Stimulated activated memory B cell treated with anti-CD40 and anti-IgM and Interleukin-4, amounts not matched to agents 10 μg/mL and 1 μg/mL and 100 μg/mL, for 72 hours (primary cell): ENCODE measurements at places on chromosomes 7 and 10.

GRCh38 chr10:33199731-33200232 is 134.7 kb downstream of the NRP1 start:
- no peak for ATAC-seq
- H3K4me1 ChIP-seq = no peaks in the 10 kb centered on the region
- peaks cover 13% of the 10 kb centered on the region for H3K27me3 ChIP-seq
- H3K27ac ChIP-seq = no peak overlapping the region

DNA sequence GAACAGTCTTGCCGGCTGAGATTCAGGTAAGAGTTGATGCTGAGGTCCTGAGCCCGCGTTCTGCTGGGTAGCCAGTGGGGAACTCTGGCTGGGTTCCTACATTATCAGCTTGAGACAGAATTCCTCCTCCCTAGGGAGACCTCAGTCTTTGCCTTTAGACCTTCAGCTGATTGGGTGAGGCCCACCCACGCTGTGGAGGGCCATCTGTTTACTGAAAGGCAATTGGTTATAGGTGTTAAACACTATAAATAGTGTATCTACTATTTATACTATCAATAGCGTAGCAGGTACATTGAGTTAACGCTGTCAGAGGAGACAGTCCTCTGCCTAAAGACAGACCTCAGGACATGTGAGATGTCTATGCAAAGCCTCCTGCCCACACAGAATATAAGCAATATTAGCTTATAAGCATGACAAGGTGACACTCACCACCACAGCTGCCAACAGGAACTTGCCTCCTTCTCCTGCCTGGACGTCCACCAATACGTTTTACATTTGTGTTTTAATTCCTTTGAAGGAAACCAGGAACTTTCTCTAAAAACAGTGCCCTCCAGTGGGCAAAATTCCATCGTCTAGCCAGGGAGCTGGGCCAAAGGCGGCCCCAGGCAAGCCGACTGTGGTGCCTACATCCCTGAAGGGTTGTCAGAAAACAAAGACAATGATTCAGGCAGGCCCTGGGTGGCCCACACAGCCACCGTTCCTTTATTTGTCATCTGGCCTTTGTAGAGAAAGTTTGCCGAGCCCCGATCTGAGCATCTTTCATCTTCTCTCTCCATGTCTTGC is 58.8 kb downstream of the INSIG1 start:
- peaks cover 78% of the 10 kb centered on the region for H3K27me3 ChIP-seq
- H3K27ac ChIP-seq = no peak overlapping the region
- no peak for ATAC-seq
- H3K4me3 ChIP-seq = no peak overlapping the region

DNA sequence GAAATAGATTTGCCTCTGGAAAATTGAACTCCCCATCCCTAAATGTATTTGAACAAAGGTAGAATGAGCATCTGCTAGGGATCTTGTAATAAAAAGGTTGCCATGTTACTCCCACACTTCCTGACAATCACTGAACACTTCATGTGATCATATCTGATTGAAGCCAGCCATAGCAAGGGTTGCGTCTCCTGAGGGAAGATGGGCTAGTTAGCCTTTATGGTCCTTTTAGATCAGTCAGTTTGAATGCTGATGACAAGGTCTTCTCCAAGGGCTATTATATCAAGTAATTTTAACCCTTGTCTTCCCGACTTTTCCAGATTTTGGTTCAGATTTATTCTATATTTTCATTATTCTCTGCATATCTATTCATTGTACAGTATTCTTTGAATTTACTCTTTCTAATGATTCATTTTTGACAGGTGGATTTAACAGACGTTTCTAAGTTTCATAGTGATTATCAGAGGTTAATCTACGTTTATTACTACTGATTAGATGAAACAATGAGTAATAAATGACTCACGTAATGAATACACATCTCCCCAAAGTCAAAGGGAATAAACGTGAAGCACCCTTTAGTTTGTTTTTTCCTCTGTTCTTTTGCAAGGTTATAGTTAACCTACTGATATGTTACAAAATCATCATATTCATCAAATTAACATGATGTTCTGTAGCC is 28.1 kb downstream of the CSGALNACT2 start:
- ATAC-seq = no peak
- H3K27me3 ChIP-seq = no peaks in the 10 kb centered on the region

GRCh38 chr7:92025260-92025659 is 84.6 kb downstream of the AKAP9 start:
- ATAC-seq = no peak
- H3K27me3 ChIP-seq = no peaks in the 10 kb centered on the region
- H3K36me3 ChIP-seq = peaks cover 57% of the 10 kb centered on the region
- no peaks in the 10 kb centered on the region for H3K4me1 ChIP-seq
- no peak overlapping the region for H3K4me3 ChIP-seq
- H3K27ac ChIP-seq = no peak overlapping the region

DNA sequence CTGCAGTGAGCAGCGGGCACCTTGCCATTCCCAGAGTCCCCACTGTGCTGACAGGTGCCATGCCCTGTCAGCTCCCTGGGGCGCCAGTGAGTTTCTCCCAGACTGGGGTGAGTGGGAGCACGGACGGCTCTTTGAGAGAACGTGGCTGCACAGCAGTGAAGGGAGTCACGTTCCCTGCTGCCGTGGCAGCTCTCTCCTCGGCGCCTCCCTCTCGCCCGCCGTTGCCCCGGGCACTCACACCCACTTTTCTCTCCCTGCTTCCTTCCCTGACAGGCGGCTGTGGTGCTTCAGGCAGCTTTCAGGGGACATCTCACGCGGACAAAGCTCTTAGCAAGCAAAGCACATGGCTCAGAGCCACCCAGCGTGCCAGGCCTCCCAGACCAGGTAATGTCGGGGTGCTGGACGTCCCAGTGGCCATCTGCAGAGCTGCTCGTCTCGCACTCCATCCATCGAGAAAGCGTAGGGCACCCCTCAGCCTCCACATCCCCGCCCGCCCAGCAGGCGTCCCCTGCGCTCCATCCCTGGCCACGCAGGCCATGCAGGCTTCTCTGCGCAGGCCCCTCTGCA is 27.1 kb upstream of the TTYH3 start:
- ATAC-seq = no peak
- H3K27ac ChIP-seq = no peak overlapping the region
- no peak overlapping the region for H3K4me3 ChIP-seq
- H3K4me1 ChIP-seq = peaks cover 24% of the 10 kb centered on the region
- H3K27me3 ChIP-seq = no peaks in the 10 kb centered on the region

DNA sequence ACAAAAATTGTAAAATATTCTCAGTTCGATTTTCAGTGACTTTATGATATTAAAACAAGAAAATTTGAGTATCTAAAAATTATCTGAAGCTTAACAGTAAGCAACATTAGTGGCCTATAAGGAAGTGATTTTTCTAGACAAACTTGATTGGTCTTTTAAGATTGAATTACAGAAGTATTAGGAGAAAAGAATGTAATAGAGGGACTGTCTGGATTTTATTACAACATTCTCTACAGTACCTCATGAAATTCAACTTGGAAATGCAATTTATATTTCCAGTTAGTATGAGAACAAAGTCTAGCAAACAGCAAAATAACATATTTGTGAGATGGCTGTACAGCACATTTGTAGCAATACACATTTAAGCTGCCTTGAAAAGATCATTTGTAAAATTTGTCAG is 18.8 kb downstream of the REEP3 start:
- no peak overlapping the region for H3K27ac ChIP-seq
- no peak for ATAC-seq
- no peaks in the 10 kb centered on the region for H3K27me3 ChIP-seq
- peaks cover 9% of the 10 kb centered on the region for H3K4me1 ChIP-seq

DNA sequence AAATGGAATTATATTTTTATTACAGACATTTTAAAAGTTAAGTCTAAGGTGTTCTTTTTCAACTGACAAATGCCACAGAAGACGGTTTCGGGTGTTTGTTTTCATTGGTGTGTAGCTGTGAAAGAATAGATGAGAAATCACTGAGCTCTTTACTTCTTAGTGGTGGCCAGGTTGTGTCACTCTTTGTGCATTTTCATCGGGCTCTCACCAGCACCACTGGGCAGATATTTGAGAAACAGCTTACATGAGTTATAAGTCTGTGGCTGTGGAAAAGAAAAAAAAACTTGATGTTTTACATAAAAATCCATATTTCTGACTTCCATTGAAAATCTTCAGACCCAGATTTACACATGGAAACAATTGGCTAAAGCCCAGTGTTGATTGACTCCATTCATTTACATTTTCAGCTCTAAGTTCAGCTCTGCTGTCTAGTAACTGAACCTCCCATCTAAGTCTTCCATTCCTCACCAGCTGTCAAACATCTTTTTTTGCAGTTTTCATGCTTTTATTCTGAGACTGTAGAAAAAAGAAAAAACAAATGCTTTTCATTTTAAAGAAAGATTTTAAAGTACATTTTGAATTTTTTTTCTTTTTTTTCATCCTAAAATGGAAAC is 22.3 kb downstream of the CABCOCO1 start:
- H3K4me1 ChIP-seq = no peaks in the 10 kb centered on the region
- H3K27me3 ChIP-seq = no peaks in the 10 kb centered on the region
- H3K27ac ChIP-seq = no peak overlapping the region
- H3K4me3 ChIP-seq = no peak overlapping the region
- no peak for ATAC-seq

- no peaks in the 10 kb centered on the region for H3K36me3 ChIP-seq
- no peak overlapping the region for H3K27ac ChIP-seq
- peaks cover 9% of the 10 kb centered on the region for H3K27me3 ChIP-seq
These were observed 120.7 kb downstream of the CXCL12 start for GRCh38 chr10:44264244-44264643.

GRCh38 chr7:116687801-116688201 is 15.8 kb downstream of the MET start:
- H3K4me1 ChIP-seq = peaks cover 34% of the 10 kb centered on the region
- H3K36me3 ChIP-seq = no peaks in the 10 kb centered on the region
- no peak overlapping the region for H3K4me3 ChIP-seq
- no peak overlapping the region for H3K27ac ChIP-seq
- H3K27me3 ChIP-seq = peaks cover 50% of the 10 kb centered on the region
- no peak for ATAC-seq

DNA sequence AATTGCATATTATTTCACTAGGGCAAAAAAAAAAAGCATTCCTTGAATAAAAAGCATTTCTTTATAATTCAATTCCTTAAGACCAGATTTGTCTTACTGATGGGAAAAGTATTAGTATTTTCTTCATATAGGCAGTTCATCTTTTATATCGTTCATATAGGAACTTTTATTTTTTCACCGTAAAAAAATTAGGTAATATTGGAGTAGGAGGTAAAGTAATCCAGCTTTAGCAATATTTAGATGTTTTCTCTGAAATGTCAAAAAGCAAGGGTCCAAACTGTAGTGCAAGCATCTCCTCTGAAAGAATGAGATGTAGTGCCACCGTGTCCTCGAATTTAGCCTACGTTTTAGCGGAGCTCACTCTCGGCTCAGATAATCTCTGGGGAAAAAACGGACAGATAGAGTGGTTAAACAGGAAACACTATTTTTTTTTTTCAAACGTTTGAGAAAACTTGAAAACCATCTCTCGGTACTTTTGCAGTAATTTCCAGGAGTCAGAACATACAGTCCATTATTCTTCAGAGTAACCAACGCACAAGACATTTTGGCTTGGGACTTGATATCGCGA is 5.5 kb upstream of the SPAG6 start:
- peaks cover 36% of the 10 kb centered on the region for H3K4me1 ChIP-seq
- H3K36me3 ChIP-seq = no peaks in the 10 kb centered on the region
- H3K27ac ChIP-seq = peak overlapping the region; percentile 84
- H3K27me3 ChIP-seq = peaks cover 53% of the 10 kb centered on the region

- no peak for ATAC-seq
- peak overlapping the region; percentile 88 for H3K27ac ChIP-seq
- H3K4me3 ChIP-seq = no peak overlapping the region
- H3K27me3 ChIP-seq = no peaks in the 10 kb centered on the region
- peaks cover 13% of the 10 kb centered on the region for H3K36me3 ChIP-seq
- peaks cover 82% of the 10 kb centered on the region for H3K4me1 ChIP-seq
These were observed 58.6 kb upstream of the KCNIP2 start for GRCh38 chr10:101902032-101902819.

DNA sequence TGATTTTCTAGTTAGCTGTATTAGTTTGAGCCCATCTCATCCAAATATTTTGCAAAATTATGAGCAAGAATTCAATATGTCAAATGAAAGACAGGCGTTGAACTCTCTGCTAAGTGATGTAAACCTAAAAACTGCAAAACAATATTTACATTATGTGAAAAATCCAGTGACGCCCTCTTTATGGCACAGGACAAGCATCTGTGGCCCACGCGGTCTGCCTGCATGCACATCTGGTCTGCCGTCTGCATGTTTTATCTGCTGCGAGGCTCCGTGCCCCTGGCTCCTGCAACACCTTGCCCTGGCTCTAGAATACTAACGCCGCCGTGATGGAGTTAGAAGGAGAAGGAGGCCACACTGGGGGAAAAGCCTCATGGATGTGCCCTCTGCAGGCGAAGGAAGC is 142.0 kb downstream of the SVIL start:
- H3K27me3 ChIP-seq = peaks cover 10% of the 10 kb centered on the region
- no peak overlapping the region for H3K27ac ChIP-seq
- ATAC-seq = no peak
- H3K4me1 ChIP-seq = peaks cover 8% of the 10 kb centered on the region
- H3K4me3 ChIP-seq = no peak overlapping the region
- H3K36me3 ChIP-seq = no peaks in the 10 kb centered on the region

GRCh38 chr10:102196893-102197292 is 29.2 kb upstream of the ELOVL3 start:
- peaks cover 19% of the 10 kb centered on the region for H3K27me3 ChIP-seq
- H3K4me3 ChIP-seq = no peak overlapping the region
- H3K27ac ChIP-seq = no peak overlapping the region
- peak; percentile 64 for ATAC-seq
- no peaks in the 10 kb centered on the region for H3K36me3 ChIP-seq
- peaks cover 9% of the 10 kb centered on the region for H3K4me1 ChIP-seq

DNA sequence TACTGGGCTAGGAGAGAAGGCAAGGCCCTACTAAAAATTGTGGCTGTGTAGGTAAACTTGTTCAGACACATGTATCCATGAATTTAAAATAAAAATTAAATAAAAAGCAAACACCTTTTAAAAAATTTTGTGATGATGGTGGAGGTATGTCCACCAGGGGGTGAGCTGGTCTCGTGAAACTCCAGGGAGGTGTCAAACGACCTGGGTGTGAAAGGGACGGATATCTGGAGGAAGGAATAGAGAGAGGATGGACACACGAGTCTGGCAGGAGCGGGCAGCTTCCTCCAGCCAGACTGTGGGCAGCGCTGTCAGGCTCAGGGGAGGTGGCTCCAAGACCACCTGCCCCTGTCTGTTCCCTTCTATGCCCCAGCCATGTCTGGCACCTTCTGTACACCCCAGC is 34.8 kb upstream of the DMBT1 start:
- H3K36me3 ChIP-seq = no peaks in the 10 kb centered on the region
- no peak overlapping the region for H3K4me3 ChIP-seq
- H3K4me1 ChIP-seq = no peaks in the 10 kb centered on the region
- ATAC-seq = no peak
- peaks cover 23% of the 10 kb centered on the region for H3K27me3 ChIP-seq

GRCh38 chr7:1218541-1219165 is 14.0 kb upstream of the UNCX start:
- no peaks in the 10 kb centered on the region for H3K36me3 ChIP-seq
- no peak overlapping the region for H3K4me3 ChIP-seq
- no peak overlapping the region for H3K27ac ChIP-seq
- peak; percentile 20 for ATAC-seq
- no peaks in the 10 kb centered on the region for H3K4me1 ChIP-seq

DNA sequence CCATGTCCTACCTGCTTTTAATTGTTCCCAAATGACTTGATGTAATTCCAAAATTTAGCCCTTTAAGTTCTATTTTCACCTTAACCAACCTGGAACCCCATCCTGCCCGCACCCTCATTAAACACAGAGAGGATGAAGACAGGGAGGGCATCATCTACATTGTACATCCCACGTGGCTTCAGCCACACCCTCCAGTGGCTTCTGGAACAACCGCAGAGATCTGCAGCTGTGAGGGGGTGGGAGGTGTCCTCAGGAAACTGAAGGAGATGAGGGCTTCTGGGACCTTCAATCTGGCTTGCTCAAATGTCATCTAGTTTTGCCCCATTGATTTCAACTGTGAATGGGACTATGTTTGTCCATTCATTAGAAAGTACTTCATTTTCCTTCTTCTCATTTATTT is 39.0 kb downstream of the AKR1B1 start:
- H3K36me3 ChIP-seq = no peaks in the 10 kb centered on the region
- no peak overlapping the region for H3K27ac ChIP-seq
- H3K27me3 ChIP-seq = peaks cover 17% of the 10 kb centered on the region
- no peak overlapping the region for H3K4me3 ChIP-seq
